ENCODE measurements at places on chromosomes 2 and 18.

- no peak for DNase-seq
These were observed 59.3 kb downstream of the ETAA1 start for GRCh38 chr2:67456428-67456827.

- DNase-seq, result no peak
These were observed 8.4 kb downstream of the COX5B start for GRCh38 chr2:97654309-97654708.

GRCh38 chr18:66724664-66725356 is 120.9 kb upstream of the CDH19 start:
- DNase-seq, result no peak

DNA sequence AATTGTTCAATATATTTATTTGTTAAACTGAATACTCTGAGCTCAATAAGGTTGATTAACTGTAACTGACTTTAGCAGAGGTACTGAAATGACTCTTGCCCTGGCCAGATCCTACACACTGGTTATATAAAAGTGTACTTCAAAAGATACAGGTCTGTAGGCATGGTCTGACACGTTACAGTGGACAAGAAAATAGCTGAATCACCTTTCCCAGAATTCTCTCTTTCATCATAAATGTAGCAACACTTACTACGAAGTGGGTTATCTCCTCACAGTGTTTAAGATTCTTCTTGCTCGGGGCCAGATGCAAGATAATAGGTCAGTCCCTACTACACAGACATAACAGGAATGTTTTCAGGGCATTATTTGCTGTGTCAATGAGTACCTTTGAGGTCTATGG is 107.0 kb upstream of the ZC3H15 start:
- no peak for DNase-seq

DNA sequence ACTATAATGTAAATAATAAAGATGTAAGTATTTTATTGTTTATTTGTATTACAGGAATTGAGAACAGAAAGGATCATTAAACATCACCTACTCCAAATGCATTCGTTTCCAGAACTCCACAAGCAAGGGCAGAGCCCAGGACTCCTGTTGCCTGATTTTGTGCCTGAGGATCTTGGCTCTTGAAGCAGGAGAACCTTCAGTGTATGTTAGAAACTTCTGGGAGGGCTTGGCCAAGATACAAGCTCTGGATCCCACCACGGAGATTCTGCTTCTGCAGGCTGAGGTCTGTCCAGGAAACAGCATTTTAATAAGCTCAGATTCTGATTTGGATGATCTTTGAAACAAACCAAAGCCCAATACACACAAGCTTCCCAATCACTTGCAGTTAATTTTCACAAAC is 142.4 kb upstream of the SOX11 start:
- DNase-seq, result no peak

DNA sequence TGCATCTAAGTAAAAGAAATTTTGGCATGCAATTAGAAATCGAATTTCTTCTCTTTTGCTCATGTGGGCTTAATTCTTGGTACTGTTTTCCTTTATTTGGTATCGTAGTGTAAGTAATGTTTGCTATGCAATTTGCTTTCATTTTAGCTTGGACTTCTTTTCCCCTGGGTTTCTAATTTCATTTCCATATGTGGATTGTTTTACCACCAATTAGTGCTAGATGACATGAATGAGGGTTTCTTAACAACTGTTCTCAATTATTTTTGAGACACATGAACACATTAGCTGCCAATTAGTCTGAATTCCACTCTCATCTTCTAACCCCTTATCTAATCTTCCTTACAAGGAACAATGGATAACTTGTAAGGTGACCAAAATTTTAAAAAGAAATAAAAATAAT is 1047.2 kb upstream of the PIK3C3 start:
- peak; percentile 89 for DNase-seq

- no peak for DNase-seq
These were observed 219.9 kb downstream of the TMX3 start for GRCh38 chr18:68494802-68495581.

GRCh38 chr2:23828986-23829385 is 97.9 kb downstream of the ATAD2B start:
- DNase-seq, result no peak

GRCh38 chr2:148926291-148926961 is 51.4 kb downstream of the KIF5C start:
- DNase-seq, result no peak

DNA sequence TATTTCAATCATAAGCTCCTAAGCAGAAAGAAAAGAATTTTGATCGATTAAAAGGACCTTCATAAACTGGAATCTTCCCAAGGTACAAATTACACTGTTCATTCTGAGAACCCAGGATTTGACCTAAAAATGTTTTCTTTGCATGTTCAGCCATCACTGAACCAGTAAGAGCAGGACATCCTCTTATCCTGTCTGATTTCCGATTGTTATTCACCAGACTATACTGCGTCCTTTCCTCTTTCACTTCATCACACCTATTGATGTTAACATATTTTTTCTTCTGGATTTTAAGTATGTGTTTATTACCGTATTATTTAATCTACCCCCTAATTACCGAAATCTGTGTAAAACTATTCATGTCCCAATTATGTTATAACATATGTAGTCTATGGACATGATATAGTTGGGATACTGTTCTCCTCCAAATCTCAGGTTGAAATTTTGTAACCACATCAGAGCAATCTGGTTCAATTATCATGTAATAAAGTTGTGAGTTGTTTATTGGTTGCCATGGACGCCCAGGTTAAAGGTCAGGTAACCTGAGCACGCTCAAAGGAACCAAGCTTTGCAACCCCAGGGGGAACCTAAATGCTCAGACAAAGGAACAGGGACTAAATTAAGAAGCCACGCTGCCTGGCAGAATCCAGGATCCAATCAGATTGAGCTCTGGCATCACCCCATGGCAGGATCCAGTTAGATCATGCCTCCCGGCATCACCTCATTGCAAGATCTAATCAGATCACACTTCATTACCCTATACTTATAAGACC is 11.6 kb upstream of the TBC1D8 start:
- peak; percentile 3 for DNase-seq

- DNase-seq, result no peak
These were observed 52.9 kb downstream of the SERPINB7 start for GRCh38 chr18:63828120-63828519.

GRCh38 chr18:27954226-27954625 is 222.7 kb downstream of the CDH2 start:
- no peak for DNase-seq
